IPS DF 6.9 (cell line): ENCODE measurements at places on chromosomes 1 and 21.

DNA sequence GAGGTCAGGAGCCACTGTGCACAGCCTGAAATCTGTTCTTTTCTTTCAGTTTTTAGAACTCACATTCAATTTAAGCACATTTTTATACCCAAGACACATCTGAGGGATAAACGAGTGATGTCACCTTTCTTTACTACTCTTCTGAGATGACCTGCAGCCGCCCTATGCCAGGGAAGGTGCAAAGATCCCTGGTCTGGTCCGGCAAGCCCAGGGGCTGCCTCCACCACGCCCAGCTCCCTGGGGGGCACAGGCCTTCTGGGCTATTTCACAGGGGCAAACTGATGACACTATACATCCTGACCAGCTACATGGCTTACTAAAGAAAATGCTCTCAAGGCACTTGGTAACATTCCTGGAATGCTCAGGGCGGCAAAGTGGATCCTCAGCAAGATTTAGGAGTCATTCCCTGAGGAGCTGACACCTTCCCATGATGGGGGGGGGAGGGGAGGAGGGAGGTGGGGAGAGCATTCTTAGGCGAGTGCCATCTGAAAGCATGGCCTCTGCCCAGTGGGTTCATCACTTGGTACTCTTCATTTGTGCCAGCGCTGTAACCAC, 11.3 kb downstream of the MRAP start:
- no peak for DNase-seq

DNA sequence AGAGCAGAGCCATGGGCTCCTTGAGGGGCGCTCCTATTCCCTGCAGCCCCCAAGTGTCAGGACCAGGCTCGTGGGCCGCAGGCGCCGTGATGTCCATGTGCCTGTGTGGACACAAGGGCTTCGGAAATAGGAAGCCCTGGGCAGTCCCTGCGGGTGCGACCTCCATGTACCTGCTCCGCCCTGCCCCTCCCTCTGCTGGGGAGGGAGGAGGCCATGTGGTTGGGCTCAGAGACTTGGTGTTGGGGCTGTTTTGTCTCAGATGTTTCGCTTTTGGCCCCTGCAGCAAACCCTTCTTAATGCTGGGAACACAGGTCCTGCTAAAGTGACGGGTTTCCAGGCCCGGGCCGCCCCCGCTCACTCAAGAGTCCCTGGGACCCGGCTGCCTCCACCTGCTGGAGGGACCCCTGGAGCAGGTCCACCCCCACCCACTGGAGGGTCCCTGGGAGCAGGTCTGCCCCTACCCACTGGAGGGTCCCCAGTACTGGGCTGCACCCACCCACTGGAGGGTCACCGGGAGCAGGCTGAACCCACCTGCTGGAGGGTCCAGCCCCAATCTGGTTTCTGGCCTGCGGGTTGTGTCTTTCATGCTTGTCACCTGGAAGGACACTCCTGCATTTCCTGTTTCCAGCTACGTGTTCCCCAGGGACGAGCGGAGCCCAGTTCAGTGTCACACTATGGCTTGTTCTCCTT, 156.5 kb downstream of the PEX14 start:
- DNase-seq: no peak

DNA sequence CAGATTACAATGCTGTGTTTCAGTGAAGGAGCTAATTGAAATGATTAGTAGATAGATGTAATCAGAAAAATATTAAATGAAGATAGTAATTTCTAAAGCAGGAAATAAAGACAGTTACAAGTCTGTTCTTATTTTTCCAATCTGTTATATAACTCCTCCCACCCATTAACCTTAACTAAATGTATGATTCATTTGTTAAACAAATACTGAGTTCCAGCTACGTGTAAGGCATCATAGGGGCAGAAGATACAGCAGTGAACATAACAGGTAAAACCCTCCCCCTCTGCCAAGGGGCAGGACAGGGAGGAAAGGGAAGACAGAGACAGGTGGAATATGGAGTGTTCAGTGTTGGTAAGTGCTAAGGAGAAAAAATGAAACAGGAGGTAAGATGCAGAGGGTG, at the start of gene FAM177B:
Gene FAM177B (plus strand): TSS at position 231 of the 400 bp plus-strand sequence. CDS start 9,344 bp downstream, outside the sequence.
- DNase-seq: no peak

GRCh38 chr1:41612953-41613352, 128.5 kb upstream of the EDN2 start:
- DNase-seq: no peak

- no peak for DNase-seq
Observed at GRCh38 chr21:27804515-27804914, 837.6 kb upstream of the ADAMTS5 start.

GRCh38 chr1:27666791-27667254, 5.2 kb downstream of the IFI6 start:
- DNase-seq: no peak

GRCh38 chr1:116493484-116494352, 77.1 kb downstream of the CD58 start:
- DNase-seq: no peak

GRCh38 chr1:177077734-177078499, 86.6 kb downstream of the ASTN1 start:
- no peak for DNase-seq
